ENCODE measurements at places on chromosomes 16 and 17. TPM values are rescaled to one million over a fixed set of nuclear protein-coding genes. Genes with fewer than 3 reads are reported as not detected.

CYB5D1 gene
- 15.9 TPM for total RNA-seq

KCTD11 gene
- total RNA-seq = 7.2 TPM

HOXB6 gene
- 0.48 TPM for total RNA-seq

PRDM7 gene
- total RNA-seq = not detected

TOP2A gene
- total RNA-seq = 160 TPM

RCVRN gene
- total RNA-seq = not detected

TTYH2 gene
- total RNA-seq = 16.0 TPM

NME4 gene
- 16.6 TPM for total RNA-seq

DNAI2 gene
- 0.36 TPM for total RNA-seq

CLEC19A gene
- not detected for total RNA-seq

DHRS7C gene
- not detected for total RNA-seq

PDP2 gene
- 28.9 TPM for total RNA-seq

TP53TG3C gene
- total RNA-seq = not detected

ST6GALNAC2 gene
- not detected for total RNA-seq

HES7 gene
- 3.1 TPM for total RNA-seq

AXIN2 gene
- 2.5 TPM for total RNA-seq

C16orf46 gene
- total RNA-seq = 0.51 TPM

TP53TG3 gene
- total RNA-seq = not detected

FMNL1 gene
- total RNA-seq = 243 TPM

CCL5 gene
- 455 TPM for total RNA-seq
